Endodermal cell (in vitro differentiated cells): ENCODE measurements at places on chromosomes 5 and 9. TPM values are rescaled to one million over a fixed set of nuclear protein-coding genes. Genes with fewer than 3 reads are reported as not detected.

Gene SELENOP
- 79.8 to 95.9 TPM (median 91.4 TPM) in 3 replicates for total RNA-seq

Gene CDO1
- total RNA-seq: 6.9 and 7.6 TPM in 2 replicates

Gene DRD1
- total RNA-seq: 0.59 and 0.66 TPM in 2 replicates

- DNase-seq: no peak
These were observed 397.6 kb downstream of the RASEF start for GRCh38 chr9:82665324-82665723.

Gene KCTD16
- total RNA-seq: 0.27 and 0.29 TPM in 2 replicates
